ENCODE measurements at places on chromosomes 16 and 17.
A peak's percentile ranks its signal among the peaks of the same experiment; 100 is the strongest.

- DNase-seq = no peak
Observed at GRCh38 chr16:3748307-3748706, 31.0 kb upstream of the TRAP1 start.

GRCh38 chr17:59069856-59070255 is 36.8 kb downstream of the TRIM37 start:
- DNase-seq = no peak

DNA sequence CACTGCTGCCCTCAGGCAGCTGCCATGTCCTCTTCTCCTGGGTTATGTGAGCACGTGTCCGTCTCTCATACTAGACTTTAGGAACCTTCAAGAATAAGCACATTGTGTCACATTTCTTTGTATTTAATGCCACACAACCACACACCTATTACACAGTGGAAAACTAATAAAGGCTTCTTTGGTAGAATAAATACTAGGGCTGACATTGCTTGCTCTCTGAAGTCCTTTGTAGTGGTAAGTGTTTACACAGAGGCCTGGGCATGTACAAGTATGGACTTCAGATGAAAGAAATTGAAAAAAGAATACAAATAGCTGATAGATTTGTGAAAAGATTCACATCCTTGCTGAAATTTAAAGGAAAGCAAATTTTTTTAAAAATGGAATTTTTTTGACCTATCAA is 188.1 kb upstream of the CCL2 start:
- no peak for DNase-seq

DNA sequence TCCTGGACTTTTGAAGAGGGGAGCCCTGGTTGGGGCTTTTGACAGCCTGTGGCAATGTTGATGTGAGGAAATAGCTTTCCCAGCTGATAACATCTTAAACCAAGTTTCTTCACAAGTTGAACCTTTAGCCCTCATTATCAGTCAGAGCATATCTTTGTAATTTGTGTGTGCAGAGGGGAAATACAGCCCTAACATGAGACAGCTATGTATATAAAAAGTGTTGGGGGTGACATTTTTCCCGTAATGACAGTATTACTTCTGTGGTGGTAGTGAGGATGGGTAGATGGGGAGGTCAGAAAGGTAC is 221.1 kb downstream of the FTO start:
- no peak for DNase-seq

- no peak for DNase-seq
Observed at GRCh38 chr16:54212893-54213292, 73.7 kb downstream of the IRX3 start.

DNA sequence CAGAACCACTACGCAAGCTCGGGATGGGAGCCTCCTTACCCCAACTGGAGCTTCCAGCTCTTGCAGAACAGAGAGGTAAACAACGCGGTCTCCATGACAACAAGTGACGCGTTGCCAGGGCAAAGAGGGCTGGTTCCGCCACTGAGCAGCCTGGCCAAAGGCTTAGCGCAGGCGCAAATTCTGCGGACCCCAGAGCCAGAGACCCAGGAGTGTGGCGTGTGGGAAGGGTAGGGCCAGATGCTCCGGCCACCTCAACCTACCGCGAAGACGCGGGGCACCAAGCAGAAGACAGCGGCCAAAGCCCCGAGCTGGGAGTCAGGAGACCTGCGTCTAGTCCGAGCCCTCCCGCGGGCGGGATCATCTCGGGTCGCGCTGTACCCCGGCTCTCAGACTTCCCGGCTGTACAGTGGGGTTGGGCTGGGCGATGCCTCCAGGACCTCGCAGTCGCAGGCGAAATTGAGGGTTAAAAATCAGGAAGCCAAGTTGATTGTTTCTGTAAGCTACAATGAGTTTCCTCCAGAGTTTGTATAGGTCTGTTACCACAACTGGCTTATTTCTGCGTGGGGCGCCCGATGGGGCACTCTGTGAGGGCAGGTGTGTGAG is at the start of gene TEKT1:
Gene TEKT1, minus strand, starts transcription at position 69 of the 603 bp plus-strand sequence. CDS start 1,353 bp downstream, outside the sequence.
- DNase-seq = peak; percentile 19

DNA sequence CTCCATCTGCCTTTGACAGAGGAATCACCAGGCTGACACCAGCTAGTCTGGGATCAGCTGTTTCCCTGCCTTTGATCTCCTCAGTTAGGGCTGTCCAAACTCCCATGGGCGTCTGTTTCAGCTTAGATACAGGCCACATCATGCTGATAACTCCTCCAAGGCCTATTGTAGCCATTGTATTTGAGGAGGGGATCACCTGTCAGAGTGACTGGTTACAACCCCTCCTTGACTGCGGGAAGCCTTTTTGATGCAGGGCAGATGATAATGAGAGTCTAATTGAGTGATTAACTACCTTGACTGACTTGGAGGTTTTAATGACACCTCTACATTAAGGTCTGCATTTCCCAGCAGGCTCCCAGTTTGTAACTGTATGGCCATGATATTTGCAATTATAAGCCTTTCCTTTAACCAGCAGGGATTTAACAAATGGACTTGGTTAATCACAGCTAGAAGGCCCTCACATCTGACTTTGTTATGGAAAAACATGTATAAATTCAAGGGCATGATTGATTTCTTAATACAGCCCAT is 863.5 kb downstream of the KCNJ2 start:
- DNase-seq = no peak

- DNase-seq = no peak
Observed at GRCh38 chr17:48344251-48344650, 85.8 kb downstream of the SKAP1 start.

DNA sequence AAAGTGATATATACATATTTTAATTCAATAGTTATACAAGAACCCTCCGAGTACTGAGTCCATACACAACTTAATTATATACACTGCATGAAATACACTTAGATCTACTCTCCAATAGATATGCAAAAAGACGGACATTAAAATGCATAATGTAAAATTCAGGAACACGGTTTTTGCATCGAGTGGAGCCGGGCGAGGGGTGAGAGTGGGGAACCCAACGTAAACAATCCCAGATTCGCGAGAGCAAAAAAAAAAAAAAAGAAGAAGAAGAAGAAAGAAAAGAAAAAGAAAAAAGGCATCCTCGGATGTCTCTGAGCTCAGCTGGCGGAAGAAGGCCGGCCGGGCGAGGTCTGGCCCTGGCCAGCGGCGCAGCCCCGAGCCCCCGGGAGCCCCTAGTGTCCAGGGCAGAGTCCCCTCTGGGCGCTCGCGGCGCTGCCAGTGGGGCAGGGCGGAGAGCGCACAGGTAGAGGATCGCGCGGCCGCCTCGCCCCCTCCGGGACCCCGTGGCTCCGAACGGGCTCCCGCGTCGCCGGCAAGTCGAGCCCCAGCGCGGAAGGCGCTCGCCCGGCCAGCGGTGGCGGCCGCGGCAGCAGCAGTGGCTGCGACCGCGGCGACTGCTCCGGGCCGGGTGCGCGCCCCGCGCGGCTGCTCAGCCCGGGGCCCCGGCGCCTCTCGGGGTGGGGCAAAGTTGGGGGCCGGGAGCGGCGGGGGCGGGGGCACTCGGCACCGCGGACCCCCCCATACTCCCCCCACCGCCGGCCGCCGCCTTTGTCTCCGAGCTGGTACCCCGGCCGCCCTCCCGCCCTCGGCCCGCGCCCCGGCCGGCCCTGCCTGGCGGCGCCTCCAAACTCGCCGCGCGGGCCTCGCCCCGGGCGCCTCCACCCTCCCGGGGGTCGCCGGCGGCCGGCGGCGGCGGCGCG is 9.6 kb upstream of the ZFHX3 start:
- no peak for DNase-seq

GRCh38 chr16:27202923-27203506 is 311 bp upstream of the KDM8 start:
- DNase-seq = peak; percentile 95

DNA sequence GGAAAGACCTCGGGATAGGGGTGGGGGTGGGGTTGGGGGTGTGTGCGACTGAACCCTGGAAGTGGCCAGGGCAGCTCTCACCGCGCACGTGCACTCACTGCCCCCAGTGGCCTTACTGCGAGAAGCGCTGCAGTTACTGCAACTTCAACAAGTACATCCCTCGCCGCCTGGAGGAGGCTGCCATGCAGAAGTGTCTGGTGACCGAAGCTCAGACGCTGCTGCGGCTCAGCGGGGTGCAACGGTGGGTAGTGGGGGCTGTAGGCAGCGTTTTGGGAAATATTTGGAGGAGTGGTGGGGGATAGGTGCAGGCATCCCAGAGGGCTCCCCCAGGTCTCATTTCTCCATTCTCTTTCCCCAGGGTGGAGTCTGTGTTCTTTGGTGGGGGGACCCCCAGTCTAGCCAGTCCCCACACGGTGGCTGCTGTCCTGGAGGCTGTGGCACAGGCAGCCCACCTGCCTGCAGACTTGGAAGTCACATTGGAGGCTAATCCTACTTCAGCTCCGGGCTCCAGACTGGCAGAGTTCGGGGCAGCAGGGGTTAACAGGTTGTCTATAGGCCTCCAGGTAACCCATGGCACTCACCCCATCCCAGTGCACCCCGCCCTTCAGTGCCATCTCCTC is 972 bp downstream of the RSAD1 start:
- DNase-seq = peak; percentile 74

GRCh38 chr16:50533317-50533716 is 14.9 kb upstream of the NKD1 start:
- no peak for DNase-seq

DNA sequence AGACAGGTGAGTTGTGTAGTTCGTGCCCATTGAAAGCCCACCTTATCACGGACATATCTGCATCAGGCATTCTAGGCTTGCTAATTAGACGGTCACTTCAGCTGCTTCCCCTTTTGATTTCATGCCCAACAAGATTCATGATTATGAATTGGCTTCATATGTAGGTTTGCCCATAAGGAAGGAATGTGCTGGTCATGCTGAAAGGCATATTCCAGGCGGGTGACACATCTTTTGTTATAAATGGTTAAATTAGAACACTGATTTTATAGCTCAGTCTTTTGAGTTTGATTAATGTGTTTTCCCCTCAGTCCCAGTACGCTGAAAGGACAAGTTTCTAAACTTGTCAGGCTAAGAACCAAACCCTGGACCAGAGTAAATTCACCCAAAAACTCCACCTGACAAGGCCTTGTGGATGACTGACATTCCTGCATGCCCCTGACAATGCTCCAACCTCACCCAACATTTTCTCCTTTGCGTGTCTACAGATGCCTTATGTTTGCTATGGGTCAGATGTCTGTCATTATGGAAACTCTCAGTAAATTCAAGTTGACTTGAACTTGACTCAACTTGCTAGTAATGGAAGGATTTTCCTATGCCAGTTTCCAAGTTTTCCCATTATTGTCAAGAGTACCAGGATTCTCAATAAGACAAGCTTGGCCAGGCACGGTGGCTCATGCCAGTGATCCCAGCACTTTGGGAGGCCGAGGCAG is 421.9 kb downstream of the PMP22 start:
- DNase-seq = peak; percentile 34

DNA sequence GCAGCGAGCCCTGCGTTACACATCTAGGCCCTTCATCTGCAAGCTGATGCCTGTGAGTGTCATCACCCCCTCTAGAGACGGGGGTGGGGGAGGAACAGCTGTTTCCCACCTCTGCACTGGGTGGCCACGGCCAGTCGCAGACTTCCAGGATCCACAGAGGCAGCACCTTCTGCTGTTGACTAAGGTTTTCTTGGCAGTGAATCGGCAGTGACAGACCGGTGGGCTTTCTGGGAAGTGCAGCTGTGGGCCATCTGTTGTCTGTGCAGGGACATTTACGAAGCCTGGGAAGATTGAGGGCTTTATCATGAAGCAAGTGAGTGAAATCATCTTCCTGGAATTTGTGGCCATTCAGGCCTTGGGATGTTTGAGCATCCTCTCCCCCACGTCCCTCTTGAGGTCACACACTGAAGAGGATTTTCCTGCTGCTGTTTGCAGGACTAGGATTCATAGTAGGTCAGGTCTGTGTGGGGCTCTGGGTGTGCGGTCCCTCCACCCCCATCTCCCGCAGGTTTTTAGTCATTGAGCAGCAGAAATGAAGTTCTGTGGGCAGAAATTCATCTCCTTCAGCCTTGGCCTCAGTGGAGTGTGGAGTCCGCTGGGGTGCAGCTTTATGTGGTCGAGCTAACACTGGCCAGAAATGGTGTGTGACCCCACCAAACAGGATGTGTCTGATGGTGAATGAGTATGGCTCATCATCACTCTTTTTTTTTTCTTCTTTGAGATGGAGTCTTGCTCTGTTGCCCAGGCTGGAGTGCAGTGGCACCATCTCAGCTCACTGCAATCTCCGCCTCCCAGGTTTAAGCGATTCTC is 12.0 kb downstream of the PGS1 start:
- peak; percentile 98 for DNase-seq

DNA sequence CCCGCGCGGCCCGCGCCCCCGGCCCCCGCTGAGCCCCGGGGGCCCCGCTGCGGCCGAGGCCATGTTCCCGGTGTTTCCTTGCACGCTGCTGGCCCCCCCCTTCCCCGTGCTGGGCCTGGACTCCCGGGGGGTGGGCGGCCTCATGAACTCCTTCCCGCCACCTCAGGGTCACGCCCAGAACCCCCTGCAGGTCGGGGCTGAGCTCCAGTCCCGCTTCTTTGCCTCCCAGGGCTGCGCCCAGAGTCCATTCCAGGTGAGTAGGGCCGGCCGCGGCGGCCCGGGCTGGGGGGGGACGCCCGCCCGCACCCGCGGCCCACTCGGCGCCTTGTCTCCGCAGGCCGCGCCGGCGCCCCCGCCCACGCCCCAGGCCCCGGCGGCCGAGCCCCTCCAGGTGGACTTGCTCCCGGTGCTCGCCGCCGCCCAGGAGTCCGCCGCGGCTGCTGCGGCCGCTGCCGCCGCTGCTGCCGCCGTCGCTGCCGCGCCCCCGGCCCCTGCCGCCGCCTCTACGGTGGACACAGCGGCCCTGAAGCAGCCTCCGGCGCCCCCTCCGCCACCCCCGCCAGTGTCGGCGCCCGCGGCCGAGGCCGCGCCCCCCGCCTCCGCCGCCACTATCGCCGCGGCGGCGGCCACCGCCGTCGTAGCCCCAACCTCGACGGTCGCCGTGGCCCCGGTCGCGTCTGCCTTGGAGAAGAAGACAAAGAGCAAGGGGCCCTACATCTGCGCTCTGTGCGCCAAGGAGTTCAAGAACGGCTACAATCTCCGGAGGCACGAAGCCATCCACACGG is 504 bp downstream of the MAZ start:
- DNase-seq = peak; percentile 53

- DNase-seq = no peak
Observed at GRCh38 chr16:76665571-76666275, 388.5 kb downstream of the CNTNAP4 start.

GRCh38 chr17:76543826-76544545 is 4.1 kb downstream of the PRCD start:
- no peak for DNase-seq

DNA sequence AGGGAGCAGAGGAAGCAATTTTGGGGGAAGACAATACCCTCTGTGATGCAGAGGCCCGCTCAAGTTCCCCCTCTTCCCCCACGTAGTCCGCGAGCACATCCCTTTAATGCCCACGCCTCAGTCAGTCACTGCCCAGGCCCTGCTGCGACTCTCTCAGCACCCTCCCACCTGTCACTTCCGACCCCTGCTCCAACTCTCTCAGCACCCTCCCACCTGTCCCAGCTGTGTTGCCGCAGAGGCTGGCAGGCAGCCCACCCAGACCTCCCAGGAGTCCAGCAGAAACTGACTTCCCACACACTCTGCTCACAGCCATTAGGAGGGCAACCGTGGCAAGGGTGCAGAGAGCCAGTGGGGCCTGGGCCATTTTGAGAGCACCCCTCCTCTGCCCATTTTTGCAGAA is 92.7 kb downstream of the WSCD1 start:
- DNase-seq = no peak

Measured in fibroblast of skin of right quadriceps (primary cell).